ENCODE measurements at places on chromosomes 7 and 10.

DNA sequence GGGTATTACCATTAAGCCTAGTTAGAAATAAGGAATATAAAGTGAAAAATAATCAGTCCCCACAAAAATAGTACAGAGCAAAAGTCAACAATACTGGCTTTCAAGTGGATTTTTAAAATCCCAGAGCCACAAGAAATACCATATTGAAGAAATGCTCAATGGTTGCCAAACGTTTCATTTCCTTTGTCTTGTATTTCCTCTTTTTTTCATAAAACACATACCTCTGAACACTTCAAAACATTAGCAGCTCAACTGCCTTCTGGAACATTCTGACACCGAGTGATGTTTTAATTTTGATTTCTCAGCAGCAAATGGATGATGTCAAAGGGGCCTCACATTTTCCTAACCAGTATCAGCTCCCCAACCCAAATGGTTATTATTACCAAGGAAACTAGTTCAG, 10.5 kb downstream of the NOD1 start:
- DNase-seq: no peak

DNA sequence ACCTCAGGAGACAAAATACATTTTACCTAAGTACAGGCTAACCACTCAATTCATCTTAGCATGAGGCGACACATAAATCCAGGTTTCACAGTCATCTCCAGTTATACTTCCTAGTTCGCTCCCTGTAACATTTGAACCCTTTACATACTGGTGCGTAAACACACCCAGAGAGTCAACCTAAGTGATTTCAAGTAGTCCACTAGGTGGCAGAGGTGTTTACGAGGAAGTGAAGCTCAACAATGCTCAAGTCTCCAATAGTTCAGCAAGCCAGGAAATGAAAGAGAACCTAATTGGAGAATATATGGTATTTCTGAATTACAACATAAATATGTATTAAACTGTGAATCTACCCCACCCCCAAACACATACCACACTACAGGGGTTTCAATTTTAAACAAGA, 76.3 kb upstream of the ABCB5 start:
- DNase-seq: no peak

DNA sequence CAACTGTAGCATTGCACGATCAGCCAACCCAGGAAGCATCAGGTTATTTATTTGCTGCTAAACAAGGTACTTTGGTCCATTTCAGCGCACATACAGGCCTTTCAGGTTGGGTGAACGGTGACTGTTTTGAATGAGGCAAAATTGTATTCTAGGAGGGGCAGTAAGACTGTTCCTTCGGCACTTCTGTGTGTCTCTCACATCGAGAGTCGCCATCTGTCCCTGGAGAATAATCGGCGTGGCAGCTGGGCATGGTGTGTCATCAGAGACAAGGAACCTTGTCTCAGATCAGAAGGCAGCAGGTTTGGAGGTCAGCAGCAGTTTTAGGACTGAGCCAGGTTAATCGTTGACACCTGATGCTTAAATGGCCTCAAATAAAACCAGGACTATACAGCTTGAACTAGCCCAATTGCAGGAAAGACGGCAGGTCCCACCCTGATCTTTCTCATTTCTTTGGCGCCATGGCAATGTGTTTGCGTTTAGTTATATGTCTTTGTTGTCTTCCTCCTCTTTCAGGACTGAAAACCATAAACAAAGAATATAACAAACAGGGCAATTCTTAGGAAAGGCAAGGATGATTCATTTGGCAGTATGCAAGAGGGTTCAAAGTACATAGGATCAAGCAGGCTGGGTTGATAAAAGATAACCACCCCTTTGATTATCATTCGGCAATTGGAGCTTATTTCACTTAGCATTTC, 92.0 kb upstream of the PRR15 start:
- DNase-seq: no peak

GRCh38 chr7:28003408-28003807, 177.2 kb downstream of the JAZF1 start:
- DNase-seq: no peak

GRCh38 chr7:2637505-2638223, 5.9 kb downstream of the TTYH3 start:
- DNase-seq: no peak

DNA sequence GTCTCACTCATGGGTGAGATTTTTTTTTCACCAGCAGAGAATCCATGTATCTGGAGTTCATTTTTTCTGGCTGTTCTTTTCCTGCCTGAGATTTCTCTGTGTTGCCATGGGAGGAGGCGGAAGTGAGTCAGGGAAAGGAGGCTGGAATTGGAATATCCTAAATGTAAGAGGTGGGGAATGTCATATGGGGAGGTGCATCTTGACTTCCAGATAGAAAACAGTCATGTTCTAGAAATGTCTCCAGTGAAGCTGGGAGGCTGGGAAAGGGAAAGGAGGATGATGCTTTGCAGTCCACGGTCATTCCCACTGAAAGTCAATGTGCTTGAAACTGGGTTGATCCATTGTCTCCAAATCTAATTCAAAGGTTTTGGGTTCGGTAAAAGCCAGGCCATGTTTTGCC, 39.7 kb upstream of the HPS1 start:
- DNase-seq: no peak

GRCh38 chr10:24721229-24722106, 2.2 kb downstream of the ARHGAP21 start:
- DNase-seq: peak; percentile 14

DNA sequence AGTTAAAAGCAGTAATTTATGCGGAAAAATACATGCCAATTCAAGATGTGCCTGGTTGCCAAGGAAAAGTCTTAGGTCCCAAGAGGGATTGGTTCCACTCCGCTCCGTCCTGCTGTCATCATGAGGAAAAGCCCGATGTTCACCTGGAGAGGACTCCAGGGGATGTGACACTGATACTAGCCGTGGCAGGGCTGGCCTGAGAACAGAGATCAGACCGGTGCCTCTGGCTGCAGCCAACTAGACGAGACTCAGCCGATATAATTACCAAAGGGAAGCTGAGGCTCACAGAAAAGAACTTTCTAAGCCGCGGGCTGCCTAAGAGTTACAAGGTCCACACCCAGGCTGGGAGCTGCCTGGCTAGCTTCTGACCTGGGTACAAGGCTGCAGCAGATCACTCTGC, 81.3 kb upstream of the UNC5B start:
- DNase-seq: no peak

DNA sequence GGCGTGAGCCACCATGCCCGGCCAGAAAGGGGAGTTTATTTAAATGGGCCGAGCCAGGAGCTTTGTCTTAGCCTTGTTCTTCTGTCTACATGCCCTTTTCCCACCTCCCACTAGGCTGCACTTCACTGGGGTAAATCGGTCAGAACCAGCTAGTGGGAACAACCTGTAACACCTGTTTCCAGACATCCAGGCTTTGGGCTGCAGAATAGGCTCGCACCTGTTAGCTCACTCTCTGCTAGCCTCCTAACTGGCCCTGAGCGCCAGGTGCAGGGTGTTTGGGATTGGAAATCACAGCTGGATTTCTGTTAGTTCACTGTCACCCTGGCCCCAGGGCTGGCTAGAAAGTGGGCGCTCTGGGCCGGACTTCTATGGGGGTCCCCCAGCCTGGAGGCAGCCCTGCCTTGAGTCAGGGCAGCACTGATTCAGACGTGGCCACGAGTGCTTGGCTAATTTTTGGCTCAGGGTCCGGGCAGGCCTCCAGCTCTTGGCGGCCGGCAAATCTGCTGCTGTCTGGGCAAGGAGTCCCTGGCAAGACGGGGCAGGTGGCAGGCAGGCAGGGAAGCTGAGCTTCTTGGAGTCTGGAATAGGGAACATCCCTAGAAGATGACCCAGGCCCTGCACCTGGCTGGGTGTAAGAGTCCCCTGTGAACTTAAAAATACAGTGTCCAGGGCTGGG, 48.6 kb downstream of the GTF2IRD1 start:
- DNase-seq: peak; percentile 73

- DNase-seq: peak; percentile 63
Observed at GRCh38 chr10:79025199-79025832, 43.5 kb upstream of the ZMIZ1 start.

- no peak for DNase-seq
Observed at GRCh38 chr7:34059136-34059828, 153.9 kb downstream of the BMPER start.

DNA sequence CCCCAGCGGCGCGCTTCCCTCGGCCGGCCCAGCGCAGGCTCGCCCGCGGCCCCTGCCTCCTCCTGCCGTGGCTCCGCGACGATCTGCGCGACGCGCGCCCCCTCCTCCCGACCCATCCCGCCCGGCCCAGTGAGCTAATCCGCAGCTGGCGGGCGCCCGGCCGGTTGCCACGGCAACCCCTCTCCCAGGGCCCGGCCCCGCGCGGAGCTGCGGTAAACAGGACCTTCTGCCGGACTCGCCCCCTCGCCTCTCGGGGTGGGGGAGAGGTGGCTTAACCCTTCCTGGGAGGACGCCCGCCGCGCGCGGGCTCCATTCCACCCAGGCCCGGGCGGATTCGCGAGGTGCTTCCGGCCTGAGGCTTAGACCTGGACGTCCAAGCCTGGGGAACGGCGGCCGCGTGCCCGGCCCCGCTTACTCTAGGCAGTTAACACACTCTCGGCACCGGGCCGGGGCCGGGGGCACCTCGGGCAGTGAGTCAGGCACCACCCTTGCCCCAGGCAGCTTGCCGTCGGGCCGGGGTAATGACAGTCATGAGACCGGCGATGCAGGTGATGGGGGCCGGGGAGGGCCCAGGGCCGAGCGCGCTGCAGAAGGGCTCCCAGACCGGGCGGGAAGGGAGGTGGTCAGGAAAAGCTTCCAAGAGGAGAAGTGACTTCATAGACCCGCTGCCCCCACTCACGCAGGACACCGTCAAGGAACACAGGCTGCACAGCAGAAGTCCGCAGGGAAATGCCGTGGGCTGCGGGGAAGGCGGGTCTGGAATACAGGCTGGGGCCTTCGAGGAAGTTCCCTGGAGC, at the start of gene DENND2A:
Gene DENND2A, minus strand, starts transcription at position 87 of the 797 bp plus-strand sequence. CDS start 38,416 bp downstream, outside the sequence.
- DNase-seq: peak; percentile 43

DNA sequence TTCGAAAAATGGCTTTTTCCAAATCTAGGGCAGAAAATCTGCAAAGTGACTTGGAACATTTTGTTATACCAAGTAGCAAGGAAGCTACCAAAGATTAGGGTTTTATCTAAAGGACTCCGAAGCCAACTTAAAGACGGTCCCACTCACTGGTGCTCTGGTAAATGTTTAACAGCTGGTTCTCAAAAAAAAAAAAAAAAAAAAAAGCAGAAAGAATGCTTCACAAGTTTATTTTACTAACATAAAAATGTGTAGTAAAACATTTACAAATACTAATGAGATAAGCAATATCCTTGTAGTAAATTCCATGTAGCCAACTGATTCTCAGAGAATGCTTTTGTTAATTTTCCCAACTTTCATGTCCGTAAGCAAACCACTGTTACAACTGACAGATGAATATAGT, 38.4 kb downstream of the TAF3 start:
- DNase-seq: no peak

- DNase-seq: no peak
Observed at GRCh38 chr7:21927693-21928092, 18.0 kb downstream of the CDCA7L start.

- DNase-seq: no peak
Observed at GRCh38 chr10:89416465-89416864, 2.1 kb downstream of the IFIT5 start.

GRCh38 chr7:47956220-47956619, 8.0 kb upstream of the PKD1L1 start:
- DNase-seq: no peak

DNA sequence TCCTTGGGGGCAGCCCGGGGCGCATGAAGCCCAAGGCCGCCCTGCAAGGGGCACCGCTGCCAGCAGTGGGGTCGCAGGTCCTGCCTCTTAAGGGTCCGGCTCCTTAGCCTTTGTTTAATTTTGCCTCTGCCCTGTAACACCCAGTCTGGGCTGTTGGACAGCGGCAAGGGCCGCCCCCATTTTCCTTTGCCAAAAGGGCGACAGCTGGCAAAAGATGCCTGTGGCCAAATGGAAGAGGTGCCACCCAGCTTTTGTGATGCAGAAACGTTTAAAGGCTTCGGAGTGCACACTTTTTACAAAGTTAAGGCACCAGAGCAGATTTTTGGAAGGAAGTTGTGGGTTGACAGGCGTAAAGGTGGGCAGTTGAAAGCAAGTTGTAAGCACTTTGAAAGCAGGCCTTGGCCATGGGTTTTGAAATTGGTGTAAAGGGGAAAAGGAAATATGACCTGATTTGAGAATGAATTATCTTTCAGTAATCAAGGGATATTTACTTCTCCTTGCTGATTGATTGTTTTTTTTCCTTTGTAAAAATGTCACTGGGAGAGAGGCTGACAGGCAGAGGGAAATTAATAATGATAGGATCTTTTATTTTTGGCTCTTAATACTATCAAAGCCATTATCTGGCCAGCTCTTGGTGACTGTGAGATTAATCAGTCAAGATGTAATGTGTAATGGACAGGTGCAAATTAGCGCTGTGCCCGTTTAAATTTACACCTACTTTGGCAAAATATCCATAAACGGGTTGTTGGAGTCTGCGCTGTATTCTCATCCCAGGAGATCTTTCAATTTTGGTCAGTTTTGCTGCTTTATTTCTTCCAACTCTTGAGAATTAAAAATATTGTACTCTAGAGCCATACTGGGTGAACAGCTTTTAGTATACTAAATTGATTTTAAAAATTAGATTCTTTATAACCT, 1.2 kb downstream of the CASD1 start:
- peak; percentile 47 for DNase-seq

- no peak for DNase-seq
Observed at GRCh38 chr7:24241206-24241605, 42.8 kb upstream of the NPY start.

GRCh38 chr7:19567011-19567410, 141.8 kb downstream of the POLR1F start:
- DNase-seq: no peak

DNA sequence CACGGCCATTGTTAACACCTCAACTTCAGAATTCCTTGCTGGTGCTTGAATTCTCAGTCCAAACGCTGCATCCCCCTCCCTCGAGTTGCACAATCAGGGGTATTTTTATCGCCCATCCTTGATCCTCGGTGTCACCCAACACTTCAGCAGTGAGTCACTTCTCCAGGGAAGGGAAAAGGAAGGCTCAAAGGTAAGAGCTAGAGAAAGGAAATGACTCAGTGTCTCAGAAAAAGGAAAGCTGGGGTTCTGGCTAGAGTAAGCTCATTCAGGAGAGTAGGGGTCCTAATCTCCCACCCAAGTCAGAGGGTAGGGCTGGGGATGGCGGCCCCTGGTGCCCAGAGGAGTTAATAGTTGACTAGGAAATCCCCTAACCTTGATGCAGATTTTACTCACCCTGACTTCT, 39.8 kb upstream of the TRIM8 start:
- no peak for DNase-seq

All from pancreas (tissue), 10 donors.